Ascending aorta (tissue), 2 donors: ENCODE measurements at places on chromosomes 12 and 14.

- peak; percentile 81 for DNase-seq
These were observed 16.8 kb downstream of the ATP5MC2 start for GRCh38 chr12:53659011-53659551.

DNA sequence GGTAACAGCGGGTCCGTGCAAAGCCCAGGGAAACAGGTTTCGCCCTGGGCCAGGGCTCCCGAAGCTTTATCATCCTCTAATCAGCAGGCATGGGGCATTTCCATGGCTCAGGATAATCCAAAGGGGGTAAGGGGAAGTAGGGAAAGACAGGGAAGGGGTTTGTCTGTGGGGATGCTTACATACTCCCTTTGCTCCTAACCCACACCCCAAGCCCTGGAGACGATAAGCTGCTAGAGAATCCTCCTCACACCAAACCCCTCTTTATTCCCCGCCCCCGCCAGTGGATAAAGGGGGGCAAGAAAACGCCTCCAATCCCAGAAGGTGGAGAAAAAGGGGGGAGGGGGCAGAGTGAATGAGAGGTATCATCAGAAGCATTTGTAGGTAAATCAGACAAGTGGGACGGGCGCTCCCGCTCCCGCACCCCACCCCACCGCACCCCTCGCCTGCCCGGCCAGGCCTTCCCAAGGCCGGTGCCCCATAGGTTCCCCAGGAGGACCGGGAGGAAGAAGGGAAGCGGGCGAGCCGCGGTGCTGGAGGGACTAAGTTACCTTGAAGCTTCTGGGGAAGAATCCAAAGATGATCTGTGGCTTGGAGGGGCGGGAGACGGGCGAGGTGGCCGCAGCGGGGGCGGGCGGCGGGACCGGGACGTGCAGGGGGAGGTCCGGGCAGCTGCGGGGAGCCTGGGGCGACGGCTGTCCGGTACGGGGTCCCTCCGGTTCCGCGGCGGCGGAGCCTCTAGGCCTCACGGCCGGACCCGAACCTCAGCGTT lies 762 bp downstream of the PPP2R5E start:
- peak; percentile 64 for DNase-seq

- DNase-seq, result no peak
These were observed 142.2 kb downstream of the PAWR start for GRCh38 chr12:79548610-79548924.

DNA sequence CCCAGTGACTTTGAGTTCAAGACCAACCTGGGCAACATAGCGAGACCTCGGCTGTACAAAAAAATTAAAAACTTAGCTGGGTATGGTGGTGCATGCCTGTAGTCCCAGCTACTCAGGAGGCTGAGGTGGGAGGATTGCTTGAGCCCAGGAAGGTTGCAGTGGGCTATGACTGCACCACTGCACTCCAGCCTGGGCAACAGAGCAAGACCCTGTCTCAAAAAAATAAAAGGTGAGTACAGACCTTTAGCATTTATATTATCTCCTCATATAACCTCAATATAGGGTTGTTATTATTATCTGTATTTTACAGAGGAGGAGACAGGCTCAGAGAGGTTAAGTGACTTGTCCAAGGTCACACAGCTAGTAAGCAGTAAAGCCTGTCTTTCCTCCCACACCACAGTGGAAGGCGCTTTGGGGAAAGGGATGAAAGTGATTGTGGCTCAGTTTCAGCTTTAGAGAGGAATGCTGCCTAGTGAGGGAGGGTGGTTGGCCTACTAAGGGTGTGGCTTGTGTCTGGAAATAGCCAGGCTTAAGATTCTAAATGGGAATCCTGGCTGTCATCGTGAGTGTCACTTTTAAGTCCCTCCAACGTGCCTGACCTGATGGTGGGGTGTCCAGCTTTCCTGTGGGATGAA lies 7.2 kb downstream of the TPCN1 start:
- DNase-seq, result no peak

GRCh38 chr14:80395031-80395430 lies 183.7 kb upstream of the DIO2 start:
- DNase-seq, result no peak
